ENCODE measurements at places on chromosomes 7 and 10.

GRCh38 chr7:26156451-26157420, 4.7 kb downstream of the NFE2L3 start:
- peak; percentile 45 for DNase-seq

GRCh38 chr10:48333856-48334255, 27.4 kb downstream of the MAPK8 start:
- DNase-seq: no peak

DNA sequence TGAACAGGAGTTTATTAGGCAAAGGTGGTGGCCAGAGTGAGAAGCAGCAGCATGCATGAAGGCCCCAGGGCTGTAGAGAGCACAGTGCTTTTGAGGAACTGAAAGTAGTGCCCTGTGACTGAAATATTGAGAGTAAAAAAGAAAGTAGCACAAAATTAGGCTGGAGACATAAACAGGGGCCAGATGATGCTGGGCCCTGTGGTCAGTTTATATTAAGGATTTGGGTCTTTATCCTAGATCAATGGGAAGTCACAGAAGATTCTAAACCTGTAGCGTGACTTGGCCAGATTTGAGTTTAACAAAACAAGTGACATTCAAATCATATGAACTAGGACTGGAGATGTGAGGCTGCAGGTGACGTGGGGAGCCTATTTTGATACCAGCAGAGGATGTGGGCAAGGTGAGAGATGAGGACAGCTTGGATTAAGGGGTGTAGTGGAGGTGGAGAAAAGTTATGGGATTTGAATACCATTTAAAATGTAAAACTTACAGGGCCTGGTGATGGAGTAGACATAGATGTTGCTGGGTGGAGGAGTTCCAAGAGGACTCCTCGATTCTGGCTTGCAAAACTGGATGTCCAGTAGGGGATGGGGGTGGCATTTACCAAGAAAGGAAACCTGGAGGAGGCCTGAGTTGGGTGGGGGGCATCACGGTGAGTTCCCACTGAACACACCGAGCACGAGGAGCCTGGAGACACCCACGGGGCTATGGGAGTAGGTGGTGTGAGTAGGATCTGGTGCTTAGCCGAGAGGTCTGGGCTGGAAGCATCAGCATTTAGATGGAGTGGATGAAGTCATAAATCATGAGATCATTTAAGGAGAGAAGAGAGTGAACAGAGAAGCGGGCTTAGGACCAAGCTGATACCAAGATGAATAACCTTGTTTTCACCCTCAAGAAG, 52.8 kb downstream of the HHEX start:
- no peak for DNase-seq

DNA sequence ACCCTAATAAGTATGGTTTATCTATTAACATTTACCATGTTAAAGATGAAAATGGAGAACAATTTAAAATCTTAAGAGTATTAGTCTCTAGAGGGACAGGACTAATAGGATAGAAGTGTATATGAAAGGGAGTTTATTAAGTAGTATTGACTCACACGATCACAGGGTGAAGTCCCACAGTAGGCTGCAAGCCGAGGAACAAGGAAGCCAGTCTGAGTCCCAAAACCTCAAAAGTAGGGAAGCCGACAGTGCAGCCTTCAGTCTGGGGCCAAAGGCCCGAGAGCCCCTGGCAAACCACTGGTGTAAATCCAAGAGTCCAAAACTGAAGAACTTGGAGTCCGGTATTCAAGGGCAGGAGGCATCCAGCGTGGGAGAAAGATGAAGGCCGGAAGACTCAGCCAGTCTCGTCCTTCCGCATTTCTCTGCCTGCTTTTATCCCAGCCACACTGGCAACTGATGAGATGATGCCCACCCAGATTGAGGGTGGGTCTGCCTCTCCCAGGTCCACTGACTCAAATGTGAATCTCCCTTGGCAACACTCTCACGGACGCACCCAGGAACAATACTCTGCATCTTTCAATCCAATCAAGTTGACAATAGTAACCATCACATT, 140.8 kb upstream of the FAM20C start:
- no peak for DNase-seq

GRCh38 chr10:45254892-45255291, 60.5 kb downstream of the OR13A1 start:
- DNase-seq: no peak

GRCh38 chr10:78448994-78449418, 415.3 kb downstream of the RPS24 start:
- DNase-seq: no peak

DNA sequence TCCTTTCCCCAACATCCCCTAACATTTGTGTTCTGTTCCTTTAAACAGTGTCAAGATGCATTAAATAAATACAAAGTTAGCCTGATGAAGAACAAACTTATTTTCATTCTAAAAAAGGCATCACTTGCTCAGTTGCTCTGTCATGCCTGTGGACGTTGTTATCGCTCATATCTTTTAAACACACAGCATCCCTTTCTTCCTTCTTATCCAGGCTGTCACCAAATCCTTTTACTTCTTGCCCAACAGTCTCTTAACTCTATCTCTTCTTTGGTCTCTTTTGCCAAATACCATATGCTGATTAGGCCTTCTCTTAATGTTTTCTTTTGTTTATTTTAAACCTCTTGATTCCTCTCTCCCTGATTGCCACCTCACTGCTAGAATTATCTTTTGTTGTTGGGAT, 43.9 kb downstream of the DKK1 start:
- no peak for DNase-seq

Data from GM04503 (cell line).